ENCODE measurements at places on chromosomes 4 and X.
A peak's percentile ranks its signal among the peaks of the same experiment; 100 is the strongest.

- peak; percentile 77 for DNase-seq
Measured at GRCh38 chrX:154800478-154801210, 4.6 kb downstream of the MPP1 start.

DNA sequence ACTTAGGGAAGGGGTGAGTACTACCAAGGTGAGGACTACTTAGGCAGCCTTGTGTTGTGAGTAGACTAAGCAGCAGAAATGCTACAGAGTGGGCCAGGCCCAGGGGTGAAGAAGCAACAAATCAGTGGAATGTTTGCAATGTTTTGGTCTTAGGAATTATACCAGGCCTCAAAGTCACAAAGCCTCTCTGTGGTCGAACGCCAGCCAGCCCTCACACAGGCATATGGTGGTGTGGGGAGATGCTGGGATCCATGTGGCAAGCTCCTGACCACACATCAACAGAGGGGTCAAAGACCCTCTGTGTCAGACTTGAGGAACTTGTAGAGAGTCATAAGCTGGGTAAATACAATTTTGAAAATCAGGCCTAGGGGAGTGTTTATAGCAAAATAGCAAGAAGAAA lies 153.8 kb upstream of the KLF3 start:
- no peak for DNase-seq

DNA sequence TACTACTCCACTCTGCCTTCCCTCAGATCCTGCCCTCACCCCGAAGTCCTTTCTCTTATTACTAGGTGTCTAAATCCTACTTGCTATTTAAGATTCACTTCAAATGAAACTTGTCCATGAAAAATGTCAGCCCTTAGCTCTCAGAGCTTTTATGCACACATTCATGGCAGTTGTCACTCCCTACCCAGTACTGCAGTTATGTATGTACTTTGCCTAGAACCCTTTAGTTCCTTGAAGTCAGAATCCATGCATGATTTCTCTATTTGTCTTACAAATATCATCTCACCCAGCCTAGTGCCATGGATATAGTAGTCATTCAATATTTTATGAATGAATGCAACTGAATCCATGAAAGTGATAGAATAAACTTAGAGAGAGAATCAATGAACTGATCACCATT lies 3.3 kb upstream of the EPGN start:
- DNase-seq = no peak

GRCh38 chrX:37796805-37797204 lies 16.9 kb downstream of the CYBB start:
- DNase-seq = peak; percentile 84

- no peak for DNase-seq
Measured at GRCh38 chr4:89427782-89428181, 120.2 kb upstream of the GPRIN3 start.

DNA sequence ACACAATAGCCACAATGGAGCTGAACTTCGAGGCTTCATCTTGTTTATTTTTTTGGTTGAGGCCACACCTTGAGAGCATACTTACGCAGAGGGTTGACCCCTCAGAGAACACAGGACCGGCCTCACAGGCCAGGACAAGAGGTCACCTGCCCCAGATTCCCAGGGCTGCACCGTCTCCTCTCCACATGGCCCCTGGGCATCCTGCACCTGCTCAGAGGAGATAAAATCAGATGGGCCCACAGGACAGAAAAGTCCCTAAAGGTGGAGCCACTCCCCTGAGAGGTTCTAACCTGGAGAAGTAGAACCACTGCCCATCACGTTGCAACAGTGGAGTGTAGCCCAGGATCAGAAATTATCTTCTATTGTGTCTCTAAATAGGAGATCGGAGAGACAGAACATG lies 1.1 kb upstream of the CLDN24 start:
- DNase-seq = no peak

DNA sequence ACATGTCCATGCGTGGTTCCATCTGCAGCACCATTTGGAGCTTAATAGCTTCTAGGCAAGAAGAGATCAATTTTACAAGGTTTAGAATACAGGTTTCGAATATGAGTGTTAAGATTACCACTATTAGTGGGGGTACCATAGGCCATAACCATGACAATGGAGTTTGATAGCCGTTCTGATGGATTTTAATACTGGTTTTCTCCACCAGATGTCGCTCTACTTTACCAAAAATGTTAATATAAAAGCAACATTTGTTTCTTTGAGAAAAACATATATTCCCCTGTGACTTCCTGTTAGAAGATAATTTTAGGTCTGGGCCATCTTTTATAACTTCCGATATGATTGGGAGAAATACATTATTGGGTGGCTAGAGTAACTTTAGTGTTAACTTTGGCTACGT lies 499.7 kb upstream of the POU3F4 start:
- DNase-seq = peak; percentile 0
